ENCODE measurements at places on chromosomes 2 and 18.
A peak's percentile ranks its signal among the peaks of the same experiment; 100 is the strongest.

DNA sequence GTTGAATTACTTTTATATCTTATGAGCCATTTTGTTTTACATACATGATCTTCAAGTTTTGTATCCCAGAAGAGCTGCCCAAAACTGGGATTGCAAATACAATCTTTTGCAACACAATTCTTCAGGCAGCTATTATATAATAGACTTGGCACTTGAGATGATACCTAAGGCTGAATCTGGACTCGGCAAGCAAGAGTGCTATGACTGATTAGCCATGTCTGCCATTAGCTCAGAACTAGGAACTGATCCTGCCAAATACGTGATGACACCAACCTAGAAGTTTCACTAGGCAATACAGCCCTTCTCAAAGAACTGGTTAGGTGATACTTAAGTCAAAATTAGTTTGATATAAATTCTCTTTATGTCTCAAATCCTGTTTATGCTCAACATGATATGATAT is 619.6 kb downstream of the CPS1 start:
- no peak for DNase-seq

DNA sequence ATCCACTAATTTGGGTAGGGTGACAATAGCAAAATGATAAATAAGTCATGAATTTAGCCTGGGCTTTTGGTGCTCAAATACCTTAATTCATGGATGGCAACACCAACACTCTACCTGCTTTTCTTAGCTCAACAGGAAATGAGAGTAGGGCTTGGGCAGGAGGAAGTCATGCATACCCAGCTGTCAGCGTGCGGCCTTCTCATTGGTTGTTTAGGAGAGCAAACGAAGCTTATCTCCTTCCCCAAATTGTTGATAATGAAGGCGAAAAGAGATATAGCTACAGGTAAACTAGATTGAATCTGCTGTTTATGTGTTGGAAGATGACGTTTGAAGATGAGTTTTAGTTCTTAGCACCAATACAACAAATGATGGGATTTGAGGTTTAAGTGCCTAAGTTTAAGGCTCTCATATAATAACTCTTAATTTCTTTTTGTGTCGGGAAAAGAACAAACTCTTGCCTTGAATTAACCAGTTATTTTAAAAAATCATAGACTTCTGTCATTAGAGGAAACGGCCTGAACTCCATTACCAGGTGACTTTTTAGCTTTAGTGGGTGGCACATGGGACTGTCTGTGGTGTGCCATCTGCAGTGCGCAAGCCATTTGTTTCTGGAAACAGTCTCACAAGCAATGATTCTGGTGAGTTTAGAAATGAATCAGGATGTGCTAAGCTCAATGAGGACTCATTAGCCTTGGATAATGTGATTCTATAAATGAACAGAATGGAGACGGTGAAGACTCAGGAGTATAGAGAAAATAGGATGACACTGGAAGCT is 19.8 kb downstream of the MAP4K4 start:
- DNase-seq: no peak

DNA sequence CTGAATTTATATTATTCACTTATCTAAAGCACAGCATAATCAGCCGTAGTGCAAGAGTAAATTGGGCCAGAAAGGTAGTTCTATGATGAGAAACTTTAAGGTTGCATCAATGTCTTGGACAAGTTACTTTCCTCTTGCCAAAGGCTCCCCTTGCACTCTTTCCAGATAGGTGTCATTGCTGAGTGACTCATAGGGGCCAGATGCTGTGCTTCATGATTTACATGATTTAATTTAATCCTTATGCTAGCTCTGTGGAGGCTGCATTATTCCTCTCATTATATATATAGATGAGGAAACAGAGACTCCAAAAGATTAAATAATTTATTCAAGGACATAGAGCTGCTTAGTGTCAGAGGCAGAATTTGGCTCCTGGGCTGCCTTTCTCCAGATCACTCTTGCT is 5.0 kb downstream of the CFAP221 start:
- DNase-seq: no peak

GRCh38 chr2:11024259-11024645 is 112.5 kb downstream of the KCNF1 start:
- no peak for DNase-seq

DNA sequence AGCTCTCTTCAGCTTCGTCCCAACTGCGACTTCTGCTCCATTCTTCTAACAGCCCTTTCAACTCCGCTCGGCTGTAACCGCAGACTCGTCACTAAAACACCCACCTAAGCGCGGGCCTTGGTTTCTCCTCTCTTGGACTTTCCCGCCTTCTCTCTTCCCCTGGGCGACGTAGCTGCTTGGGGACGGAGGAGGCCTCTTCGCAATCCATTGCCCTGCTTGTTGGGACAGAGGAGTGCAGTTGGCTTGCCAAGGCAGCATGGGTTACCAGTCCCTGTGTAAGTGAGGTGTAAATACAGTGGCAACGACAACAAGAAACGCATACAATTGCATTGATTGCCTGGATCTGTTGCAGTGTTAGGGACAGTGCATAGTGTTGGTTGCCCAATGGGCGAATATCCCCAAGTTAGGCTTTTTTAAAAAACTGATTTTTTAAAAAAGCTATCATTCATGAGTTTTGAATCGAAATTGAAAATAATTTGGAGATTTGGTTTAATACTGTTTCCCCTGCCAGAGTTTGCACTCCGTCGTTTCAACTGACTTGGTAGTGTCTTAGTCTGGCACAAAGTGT is 484 bp upstream of the DARS1 start:
- peak; percentile 82 for DNase-seq

DNA sequence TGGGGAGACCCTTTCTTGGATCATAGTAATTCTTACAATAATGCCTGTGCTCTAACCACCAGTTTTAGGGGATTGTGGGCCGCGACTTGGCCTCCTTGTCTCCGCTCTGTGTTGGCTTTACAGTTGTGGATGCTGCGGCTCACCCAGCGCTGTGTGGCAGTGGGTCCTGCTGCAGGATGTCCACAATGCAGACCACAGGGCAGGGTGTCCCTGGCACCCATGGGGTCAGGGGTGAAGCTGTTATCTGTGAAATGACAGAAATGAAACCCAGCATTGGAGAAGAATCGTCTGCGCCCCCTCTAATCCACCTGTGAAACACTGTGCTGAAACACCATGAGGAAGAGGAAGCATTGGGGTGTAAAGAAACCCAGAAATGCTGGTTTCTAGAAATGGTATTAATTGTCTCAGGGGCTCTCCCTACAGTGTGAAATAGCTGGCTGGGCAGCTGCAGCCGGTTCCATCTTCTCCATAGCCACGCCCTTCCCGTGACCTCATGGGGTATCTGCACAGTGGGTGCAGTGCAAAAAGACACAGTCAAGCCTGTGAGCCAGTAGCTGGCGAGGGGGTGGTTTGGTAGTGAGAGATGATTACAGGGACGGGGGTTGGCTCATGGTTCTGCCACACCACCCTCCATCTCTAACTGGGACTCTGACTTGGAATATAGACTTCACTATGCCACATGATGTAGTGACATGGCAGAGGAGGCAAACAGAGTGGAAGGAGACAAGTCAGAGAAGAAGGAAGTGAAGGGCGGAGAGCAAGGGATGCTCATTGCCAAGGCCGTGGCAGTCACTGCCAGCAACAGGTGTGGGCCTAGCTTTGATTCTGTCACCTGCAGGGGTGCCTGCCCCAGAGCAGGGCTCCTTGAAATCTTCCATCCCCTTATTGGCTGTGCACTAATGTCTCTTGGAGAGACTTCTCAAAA is 16.2 kb downstream of the INPP4A start:
- peak; percentile 78 for DNase-seq

- no peak for DNase-seq
These were observed 72.5 kb downstream of the MRPS9 start for GRCh38 chr2:105110295-105110829.

- no peak for DNase-seq
These were observed 879.2 kb upstream of the ZEB2 start for GRCh38 chr2:145399131-145399530.

DNA sequence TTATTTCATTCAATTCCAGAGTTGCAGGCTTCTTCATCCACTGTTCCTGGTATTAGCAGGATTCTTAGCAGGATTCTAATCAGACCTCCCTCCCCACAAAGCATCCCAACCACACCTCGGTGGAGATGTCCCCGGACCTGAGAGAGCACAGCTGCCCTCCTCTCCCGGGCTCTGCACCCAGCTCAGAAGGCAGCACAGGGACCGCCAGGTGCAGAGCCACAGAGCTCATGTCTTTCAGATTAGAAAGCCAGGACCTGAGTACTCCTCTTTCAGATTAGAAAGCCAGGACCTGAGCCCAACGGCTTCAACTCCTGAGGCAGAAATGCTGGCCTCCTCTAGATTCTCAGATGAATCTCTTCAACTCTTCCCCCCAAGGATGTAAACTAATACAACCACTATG is 152.3 kb downstream of the MYO5B start:
- DNase-seq: no peak

DNA sequence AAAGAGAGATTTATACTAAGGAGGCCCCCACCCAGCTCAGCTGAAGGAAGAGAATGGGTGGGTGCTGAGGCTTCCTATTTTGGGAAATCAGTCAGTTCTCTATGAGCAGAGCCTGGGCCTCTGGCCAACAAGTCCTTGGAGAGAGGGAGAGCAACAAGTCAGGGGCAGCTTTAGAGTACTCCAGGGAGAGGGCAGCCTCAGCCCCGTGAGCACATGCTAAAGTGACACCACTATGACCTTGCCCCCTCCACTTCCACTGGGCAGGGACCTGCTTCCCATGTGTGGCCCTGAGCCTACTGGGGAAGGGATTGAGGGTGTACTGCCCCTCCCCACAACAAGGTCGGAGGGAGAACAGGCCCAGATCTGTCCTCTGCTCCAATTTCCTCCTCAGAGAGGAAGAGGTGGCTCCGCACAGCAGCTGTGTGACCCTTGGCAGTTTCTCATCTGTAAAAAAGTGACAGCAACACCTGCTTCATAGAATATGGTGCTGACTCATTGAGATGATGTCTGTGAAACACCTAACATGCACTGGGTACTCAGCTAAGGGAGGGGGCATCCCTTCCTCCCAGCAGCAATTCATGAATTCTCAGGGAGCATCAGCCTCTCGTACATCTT is 72.9 kb downstream of the CLHC1 start:
- no peak for DNase-seq

DNA sequence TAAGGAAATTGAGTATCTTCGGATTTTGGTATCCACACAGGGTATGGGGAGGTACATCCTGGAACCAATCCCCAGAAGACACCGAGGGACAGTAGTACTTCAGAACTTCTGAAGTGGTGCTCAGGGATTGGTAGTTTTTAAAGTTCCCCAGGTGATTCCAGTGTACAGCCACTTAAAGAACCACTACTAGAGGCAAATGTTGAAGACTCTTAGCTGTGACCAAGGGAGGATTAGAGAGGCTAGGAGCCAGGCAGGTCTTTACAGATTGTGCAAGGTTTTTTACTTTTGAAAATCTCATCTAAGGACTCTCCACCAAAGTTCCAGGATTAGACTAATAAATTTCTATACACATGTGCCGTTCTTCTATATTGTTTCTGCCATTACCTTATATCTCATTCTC is 52.9 kb upstream of the GLS start:
- no peak for DNase-seq

All from hematopoietic multipotent progenitor cell treated with erythropoietin and hydrocortisone succinate and interleukin-3 and kit ligand, for 8 days (in vitro differentiated cells).